CD8-positive, alpha-beta memory T cell (primary cell): ENCODE measurements at places on chromosomes 3 and 15.

DNA sequence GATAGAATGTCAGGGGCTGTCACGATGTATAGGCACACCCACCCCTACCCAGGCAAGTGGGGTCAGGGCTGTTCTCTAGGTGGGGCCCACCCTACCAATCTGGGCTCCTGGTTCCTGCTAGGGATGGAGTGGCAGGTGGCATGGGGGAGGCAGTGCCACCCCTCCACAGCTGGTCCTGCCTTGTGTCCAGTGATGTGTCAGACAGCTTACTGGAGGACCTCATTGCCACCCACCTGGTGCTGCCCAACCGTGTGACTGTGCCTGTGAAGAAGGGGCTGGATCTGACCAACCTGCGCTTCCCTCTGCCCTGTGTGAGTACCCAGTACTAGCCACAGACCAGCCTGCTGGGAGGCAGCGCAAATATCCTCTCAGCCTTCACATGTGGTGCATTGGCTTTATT, 27.5 kb downstream of the ESYT3 start:
- no peak for DNase-seq

GRCh38 chr3:31959251-31959650, 21.8 kb downstream of the OSBPL10 start:
- no peak for DNase-seq

DNA sequence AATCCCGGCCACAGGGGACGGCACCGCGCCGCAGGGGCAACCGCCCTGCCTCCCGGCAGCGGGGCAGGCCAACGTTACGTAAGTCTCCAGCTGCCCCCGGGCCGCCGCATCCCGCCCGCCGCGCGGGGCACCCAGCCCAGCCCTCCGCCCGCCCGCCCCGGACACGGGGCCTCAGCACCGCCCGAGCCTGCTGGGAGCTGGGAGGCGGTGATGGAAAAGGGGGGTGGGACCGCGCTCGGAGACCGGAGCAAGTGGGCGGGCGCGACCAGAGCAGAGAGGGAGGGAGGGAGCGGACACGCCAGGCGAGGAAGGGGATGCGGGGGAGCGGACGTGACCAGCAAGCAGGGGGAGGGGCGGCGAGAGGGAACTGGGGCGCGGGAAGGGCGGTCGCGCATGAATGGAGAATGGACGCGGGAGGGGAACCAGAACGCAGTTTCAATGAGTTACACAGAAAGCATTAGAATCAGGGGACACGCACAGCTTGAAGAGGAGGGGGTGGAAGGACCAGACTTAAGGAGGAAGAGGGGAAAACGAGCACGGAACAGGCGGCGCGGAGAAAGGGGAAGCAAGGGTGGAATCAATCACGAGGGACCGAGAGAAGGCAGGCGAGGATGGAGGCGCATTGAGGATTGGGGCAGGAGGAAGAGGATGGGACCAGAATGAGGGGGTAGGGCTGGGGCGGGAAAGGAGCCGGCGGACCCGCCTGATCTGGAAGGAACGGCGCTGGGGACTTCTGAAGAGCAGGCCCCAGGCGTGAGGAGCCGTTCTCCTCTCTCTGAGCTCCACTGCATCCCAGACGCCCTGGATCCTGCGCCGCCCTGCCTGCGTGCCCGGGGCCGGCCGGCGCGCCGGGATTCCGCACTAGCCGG, 559 bp downstream of the PKM start:
- DNase-seq, result peak; percentile 47

GRCh38 chr15:85063088-85063487, 81.4 kb downstream of the PDE8A start:
- DNase-seq, result no peak

- no peak for DNase-seq
Observed at GRCh38 chr3:112056451-112056929, 22.0 kb downstream of the TMPRSS7 start.

DNA sequence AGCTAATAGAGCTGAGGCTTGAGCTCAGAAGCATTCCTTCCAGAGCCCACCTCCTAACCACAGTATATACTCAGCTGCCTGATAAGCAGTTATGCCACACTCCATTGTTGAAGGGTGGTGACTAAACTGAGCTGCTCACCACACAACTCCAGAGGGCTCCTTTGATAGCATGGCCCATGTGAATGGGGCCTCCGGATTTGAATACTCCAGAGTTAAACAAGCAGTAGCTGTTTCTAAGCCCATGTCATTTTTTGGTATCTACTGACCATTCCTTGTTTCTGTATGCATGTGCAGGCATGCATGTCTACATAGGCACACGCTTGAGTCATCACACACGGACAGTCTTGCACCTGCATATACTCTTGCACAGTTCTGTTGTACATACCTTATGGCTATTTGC, 28.9 kb downstream of the IGSF10 start:
- DNase-seq, result no peak

DNA sequence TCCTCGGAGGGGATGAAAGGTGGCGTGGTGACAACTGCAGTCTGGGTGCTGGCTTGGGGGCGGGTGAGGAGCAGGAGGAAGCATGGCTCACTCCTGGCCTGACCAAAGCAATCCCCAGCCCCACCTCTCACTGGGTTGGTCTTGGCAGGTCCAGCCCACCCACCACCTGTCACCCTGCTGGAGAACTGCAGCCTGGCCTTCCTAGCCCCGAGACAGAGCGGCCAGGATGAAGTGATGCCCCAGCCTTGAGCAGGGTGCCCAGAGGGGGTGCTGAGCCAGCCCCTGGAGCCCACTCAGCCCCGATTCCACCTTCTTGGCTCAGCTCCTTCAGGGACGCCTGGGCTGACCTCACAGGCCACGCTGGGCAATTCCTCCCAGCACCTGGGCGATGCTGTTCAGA, 89.9 kb downstream of the IQSEC1 start:
- no peak for DNase-seq

DNA sequence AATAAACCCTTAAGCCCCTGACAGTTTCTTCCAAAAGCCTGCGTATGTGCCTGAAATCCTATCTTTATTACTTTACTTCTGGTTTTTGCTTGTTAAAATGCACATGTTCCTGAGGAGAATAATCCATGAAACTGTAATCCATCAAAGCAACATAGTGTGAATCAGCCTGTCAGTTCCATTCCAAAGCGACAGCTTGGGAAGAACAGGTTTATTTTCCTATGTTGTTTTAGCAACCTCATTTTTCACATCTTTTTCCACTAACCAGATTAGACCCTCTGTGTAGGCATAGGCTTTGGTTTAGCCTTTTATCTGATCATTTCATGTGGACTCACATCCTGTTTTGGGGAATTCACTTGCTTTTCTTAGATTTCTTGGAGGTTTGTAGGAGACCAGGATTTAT, 988.0 kb downstream of the SQOR start:
- no peak for DNase-seq

- DNase-seq, result no peak
Observed at GRCh38 chr15:87746333-87746732, 510.2 kb downstream of the NTRK3 start.

- no peak for DNase-seq
Observed at GRCh38 chr3:197408177-197408957, 110.0 kb upstream of the DLG1 start.

GRCh38 chr15:90159213-90159612, 41.9 kb upstream of the SEMA4B start:
- no peak for DNase-seq

GRCh38 chr3:130700541-130700940, 46.1 kb downstream of the PIK3R4 start:
- DNase-seq, result no peak

DNA sequence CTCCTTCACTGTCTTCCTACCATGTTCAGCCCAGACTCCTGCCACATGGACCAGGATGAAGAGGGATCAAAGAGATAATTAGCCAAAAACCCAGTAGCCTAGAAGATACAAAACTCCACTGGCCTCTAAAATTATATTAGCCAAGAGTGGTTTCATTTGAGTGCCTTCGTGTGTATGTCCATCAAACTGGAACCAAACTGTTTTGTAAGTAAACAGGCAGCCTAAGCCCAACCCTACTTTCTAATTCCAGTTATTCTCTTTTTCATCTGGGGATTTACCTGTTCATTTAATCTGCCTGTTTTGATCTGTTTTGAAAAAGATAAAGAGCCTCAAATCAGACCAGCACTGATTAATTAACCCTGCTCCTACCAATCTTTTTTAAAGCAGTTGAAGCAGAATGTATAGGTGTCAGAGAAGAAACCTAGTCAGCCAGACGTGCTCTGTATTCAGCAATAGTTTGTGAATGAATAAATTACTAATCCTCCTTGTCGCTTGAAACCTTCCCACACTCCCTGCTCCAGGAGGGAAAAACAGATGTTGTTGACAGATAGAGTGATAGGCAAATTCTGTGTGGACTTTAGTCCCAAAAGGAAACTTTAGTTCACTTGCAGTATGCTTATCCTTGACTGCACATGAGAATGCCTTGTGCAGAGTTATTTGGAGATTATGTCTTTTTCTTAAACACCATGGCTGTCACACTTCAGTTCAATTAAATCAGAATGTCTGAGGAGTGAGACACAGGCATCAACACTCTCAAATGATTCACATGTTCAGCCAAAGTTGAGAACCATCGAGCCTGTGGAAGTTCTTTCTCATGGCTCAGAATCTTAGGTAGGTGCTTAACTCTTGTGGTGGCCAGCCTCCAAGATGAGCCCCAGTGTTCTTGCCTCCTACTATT, 55.5 kb upstream of the ZBED2 start:
- no peak for DNase-seq

GRCh38 chr15:68114840-68115239, 60.7 kb downstream of the PIAS1 start:
- no peak for DNase-seq

DNA sequence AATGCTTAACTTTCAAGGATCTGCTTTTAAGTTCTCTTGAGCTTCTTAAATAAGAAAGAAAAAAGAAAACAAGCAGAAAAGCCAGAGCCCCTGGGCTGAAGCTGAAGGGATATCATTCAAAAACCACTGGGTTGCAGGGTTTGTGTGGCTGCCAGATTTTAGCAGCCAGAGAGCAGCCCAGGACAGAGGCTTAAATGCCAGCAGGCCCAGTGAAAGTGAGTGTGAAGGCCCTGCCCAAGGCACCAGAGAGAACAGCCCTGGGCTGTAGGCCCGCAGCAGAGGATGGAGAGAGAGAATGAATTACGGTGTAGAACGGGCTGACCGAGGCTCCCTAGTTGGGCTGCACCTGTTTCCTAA, 106.3 kb upstream of the BOC start:
- no peak for DNase-seq

DNA sequence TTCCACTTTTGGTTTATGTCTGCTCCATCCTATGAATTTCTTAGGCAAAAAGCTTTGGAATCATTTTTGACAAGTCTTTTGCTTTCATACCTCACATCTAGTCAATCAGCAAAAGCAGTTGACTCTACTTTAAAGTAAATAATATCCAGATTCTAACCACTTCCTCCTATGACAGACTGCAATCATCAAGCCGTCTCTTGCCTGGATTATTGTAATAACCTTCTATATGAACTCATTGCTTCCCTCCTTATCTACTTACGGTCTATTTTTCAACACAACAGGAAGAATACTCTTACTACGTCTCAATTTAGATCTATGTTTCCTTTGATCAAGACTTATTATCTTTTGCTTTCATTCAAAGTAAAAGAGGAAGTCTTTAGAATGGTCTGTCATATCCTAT, 20.7 kb downstream of the CLDN1 start:
- peak; percentile 21 for DNase-seq

GRCh38 chr3:103684904-103685303, 1250.1 kb downstream of the ZPLD1 start:
- DNase-seq, result no peak

DNA sequence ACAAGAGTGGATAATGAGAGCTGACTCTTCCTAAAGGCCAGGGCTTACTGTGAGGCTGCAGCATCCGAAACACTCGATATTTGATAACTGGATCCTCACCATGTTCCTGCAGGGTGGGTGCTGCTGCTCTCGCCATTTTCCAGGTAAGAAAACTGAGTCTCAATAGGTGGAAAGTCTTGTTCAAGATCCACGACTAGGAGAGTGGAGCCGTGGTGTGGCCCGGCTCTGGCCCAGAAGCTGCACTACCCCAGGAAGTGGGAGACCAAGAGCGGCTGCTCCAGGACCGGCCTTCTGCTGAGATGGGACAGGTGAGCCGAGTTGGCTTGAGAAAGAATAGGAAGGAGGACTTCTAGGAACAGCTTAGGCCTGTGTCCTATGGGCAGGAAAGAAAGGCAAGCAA, 121.6 kb downstream of the SMAD6 start:
- no peak for DNase-seq

DNA sequence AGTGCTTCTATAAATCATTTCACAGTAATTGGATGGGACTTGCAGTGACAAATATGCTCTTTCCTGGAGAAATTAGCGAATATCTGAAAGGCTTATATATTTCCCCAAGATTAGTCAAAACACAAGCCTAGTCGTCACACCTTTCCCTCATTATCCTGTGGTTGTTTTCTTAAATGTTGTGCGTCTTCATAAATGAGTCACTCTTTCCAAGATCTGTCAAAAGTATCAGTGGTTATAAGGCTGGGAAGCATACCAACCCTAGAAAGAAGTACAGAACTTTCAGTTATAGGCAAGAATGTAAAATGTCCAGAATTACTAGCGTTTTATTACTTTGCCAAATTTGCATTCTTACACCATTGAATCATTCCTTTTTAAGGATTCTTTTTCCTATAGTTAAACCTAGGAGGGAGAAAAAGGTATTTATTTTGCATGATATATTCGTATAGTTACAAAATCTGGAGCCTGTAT, 33.6 kb downstream of the TMEM212 start:
- no peak for DNase-seq

DNA sequence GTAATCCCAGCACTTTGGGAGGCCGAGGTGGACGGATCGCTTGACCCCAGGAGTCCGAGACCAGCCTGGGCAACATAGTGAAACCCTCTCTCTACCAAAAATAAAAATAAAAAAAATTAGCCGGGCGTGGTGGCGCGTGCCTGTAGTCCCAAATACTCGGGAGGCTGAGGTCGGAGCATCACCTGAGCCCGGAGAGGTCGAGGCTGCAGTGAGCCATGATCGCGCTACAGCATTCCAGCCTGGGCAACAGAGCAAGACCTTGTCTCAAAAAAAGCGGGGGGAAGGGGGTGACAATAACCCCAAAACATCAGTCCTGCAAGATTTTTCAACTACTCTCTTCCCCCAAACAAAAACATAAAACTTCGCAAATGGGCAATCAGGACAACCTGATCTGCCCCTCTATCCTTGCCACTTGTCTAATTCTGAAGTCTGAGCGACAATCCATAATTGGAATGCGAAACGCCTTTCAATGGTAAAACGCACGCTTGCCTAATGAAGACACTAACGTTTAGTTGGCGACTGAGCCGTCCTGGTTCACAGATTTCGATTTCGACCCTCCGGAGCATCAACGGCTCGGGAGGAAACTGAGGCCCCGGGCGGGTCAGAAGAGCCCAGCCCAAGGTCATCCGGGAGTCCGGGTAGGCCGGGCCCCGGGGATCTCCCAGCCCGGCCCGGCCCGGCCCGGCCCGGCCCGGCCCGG, 868 bp downstream of the BTBD1 start:
- DNase-seq, result no peak
